CD4-positive, alpha-beta T cell treated with Interleukin-4 for 4 hours (primary cell): ENCODE measurements at places on chromosomes 6 and 20.
A peak's percentile ranks its signal among the peaks of the same experiment; 100 is the strongest.

- DNase-seq: no peak
Measured at GRCh38 chr6:124866040-124866439, 96.2 kb upstream of the RNF217 start.

DNA sequence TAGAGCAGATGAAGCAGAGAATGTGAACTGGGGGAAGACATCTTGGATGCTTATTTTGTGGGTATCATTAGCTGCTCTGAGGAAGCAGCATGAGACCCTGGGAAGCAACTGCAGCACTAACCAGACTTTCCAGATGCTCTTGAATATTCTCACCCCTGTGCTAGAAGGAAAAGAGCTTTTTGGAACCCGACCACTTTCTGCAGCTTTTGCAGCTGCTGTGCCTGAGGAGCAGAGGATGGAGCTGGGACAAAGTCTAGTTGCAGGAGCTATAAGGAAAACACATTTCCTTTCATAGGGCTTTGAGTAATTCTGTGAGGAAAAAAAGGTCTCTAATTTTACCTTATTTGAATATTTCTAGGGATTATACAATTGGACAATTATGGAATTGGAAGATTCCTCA is 369.7 kb downstream of the CD109 start:
- DNase-seq: no peak

- DNase-seq: no peak
Measured at GRCh38 chr6:144898052-144898689, 613.0 kb downstream of the UTRN start.

- DNase-seq: no peak
Measured at GRCh38 chr6:112360498-112360897, 13.4 kb downstream of the RFPL4B start.

- DNase-seq: no peak
Measured at GRCh38 chr6:150056916-150057315, 12.0 kb downstream of the ULBP3 start.

DNA sequence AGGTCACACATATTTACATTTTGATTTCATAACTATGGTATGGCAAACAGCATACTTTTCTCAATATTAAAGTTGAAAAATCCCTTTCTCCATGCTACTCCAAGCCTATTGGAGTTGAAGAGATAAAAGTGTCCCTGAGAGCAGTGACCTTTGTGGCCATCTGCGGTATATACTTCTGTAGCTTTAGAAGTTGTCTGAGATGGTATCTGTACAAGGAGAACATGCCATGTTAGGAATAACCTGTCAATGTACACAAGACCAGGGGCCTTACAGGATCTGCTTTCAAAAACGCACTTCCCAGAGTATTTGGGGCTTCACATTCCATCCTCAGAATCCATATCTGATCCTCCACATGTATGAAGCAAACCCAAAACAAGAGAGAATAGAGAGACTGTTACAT is 226.7 kb downstream of the MEI4 start:
- no peak for DNase-seq

DNA sequence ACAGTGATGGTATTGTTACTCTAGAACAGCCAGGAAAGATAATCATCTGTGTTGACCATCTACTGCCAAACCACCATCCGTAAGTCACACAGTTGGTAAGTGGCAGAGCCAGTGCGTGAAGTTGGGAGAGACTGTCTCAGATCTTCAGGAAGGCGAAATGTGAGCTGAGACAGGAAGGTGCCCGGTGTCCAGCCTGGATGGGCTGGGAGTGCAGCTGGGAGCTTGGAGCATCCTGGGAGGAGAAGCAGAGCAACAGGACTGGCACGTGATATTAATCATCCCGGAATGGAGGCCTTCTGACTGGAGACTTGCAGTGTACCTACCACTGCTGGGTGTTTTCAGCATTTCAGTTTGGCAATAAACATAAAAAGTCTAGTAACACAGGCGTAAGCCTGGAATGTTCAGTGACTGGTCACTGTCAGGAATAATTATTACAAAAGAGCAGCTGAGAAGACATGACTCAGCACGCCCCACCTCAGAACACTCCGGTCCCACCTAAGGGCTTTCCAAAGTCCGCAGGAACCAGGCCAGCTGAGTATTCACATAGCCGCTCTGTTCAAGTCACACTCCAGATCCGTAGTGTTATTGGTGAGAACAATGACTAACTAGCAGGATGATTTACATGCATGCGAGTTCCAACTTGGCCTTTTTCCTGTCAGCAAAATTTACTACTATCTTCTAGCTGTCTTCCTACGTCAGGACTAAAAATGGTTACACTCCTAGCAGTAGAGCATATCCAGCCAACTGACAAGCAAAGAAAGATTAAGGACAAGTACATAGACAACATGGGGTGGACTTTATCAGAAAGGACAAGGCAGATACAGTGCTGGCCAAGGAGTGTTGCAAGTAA is 45.1 kb upstream of the PNRC1 start:
- DNase-seq: no peak

DNA sequence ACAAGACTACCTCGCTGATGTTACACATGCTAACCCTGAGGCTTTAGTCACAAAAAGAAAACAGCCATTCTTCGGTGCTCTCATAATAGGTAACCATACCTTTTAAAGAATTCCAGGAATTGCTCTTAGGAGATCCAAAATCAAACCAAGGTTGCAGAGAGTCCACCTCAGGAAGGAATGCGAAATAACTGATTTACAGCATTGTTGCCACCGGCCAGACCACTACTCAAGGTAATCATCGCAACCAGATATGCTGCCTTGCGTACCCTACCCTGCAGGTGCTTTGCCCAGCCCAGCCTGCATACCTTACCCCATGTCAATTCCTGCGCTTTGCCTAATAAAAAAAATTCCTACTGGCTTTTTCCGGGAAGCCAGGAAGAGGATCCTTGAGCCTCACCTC is 27.0 kb downstream of the NUP153 start:
- no peak for DNase-seq

- DNase-seq: no peak
Measured at GRCh38 chr6:169224185-169224695, 29.4 kb downstream of the THBS2 start.

DNA sequence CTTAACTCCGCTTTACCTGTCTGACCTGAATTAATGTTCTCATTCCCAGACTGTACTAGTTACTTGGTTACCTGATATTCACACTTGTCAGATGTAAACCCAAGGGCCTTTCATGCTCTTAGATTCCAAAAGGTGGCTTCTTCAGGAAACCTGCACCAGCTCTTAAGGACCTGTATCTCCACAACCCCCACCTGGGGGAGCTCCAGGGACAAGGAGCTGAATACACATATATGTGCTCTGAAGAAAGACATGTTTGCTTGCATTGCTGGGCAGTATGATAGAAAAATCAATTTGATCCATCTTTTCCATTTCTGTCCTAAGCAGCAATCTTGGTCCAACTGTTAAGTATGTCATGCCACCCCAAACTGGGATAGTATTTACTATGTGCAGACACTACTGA is 64.8 kb upstream of the POU3F2 start:
- DNase-seq: no peak

- no peak for DNase-seq
Measured at GRCh38 chr20:5535125-5535756, 215.0 kb upstream of the SHLD1 start.

- no peak for DNase-seq
Measured at GRCh38 chr6:154522576-154522975, 12.1 kb upstream of the CNKSR3 start.

GRCh38 chr20:50722424-50723155 is 8.8 kb upstream of the PARD6B start:
- no peak for DNase-seq

- DNase-seq: no peak
Measured at GRCh38 chr6:140546640-140547039, 1172.2 kb upstream of the CITED2 start.

GRCh38 chr6:57305107-57305506 is 12.3 kb upstream of the PRIM2 start:
- DNase-seq: no peak

DNA sequence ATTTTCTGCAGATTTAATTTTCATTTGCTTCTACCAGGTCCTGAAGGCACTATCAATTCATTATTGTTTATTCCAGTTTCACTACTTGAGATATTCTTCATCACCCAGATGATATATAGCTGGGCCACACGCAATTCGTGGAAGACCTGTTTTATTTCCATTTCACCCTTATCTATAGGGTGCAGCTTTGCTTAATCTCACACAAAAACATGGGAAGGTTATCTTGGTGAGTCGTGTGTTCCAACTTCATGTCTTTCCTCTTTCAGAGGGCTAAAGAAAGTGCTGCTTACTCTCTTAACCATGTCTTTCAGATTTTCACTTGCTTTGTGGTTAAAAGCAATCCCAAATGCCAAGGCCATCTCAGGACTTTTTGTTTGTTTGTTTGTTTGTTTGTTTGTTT is 194.0 kb downstream of the SOD2 start:
- DNase-seq: no peak

GRCh38 chr6:81373414-81373813 is 379.1 kb downstream of the TENT5A start:
- DNase-seq: no peak

DNA sequence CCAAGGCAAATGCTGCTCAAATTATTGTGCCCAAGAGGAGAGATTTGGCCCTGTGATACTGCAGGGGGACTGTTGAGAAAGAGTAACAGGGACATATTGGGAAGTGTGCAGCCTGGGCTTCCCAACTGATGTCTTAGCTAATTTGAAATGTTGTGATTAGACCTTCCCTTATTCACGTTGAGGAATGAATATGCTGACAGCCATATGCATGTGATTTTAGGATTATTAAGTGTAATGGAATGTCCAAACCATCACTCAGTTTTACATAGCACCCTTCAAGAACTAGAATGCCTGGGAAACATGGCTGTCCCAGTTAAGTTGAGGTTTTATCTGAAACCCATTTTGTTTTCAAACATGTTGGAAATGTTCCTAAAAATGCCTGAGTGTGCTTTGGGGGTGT is 81.4 kb downstream of the CARMIL1 start:
- DNase-seq: no peak

DNA sequence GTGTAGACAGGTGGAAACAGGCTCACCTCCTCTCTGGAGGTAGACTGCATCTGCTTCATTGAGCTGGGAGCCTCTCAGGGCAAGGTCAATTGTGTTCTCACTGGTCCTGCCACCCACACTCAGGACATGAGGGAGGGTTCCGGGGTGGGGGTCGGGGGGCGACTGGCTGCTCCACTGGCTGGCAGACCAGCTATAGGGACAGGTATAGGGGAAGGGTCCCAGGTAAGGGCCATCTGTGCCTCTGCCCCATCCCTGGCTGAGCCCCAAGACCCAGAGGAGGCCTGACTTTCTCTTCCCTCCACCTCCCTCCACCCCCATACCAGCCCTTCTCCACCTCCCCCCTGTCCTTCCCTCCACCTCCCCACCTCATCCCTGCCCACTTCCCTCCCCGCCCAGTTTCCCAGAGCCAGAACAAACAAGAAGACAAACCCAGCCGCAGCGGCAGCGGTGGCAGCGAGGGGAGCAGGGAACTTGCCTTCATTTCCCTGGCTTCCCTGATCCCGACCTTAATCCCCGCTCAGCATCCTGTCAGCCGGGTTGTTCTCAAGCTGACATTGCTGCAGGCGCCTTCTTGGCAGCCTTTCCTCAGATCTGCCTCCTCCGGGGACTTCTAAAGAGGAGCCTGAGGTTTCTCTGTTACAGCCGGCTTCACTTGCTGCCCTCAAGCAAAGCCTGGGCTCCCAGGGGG is 18.3 kb upstream of the FOXP4 start:
- DNase-seq: no peak

- DNase-seq: no peak
Measured at GRCh38 chr6:41247288-41247865, 19.2 kb downstream of the TREML4 start.

DNA sequence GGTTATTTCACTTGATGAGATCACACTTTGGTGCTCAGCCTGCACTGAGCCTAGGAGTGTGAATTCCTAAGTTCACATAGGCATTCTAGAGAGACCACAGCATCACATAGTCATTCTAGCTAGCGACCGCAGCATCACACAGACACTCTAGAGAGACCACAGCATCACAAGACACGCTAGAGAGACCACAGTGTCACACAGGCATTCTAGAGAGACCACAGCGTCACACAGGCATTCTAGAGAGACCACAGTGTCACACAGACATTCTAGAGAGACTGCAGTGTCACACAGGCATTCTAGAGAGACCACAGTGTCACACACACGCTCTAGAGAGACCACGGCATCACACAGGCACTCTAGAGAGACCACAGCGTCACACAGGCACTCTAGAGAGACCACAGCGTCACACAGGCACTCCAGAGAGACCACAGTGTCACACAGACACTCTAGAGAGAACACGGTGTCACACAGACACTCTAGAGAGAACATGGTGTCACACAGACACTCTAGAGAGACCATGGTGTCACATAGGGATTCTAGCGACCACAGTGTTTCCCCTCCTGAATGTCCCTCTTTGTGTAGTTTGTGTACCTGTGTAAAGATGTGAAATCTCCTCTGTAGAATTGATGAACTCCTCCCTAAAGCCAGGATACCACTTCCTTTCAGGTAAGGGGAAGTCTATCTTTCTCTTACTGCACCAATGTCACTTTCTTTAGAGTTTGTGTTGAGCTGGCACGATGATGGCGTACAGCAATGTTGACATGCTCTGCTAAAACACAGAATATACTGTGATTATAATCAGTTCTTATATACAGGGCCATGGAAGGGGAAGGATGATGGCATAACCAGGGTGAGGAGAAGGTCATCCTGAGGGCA is 169.4 kb downstream of the ZDHHC14 start:
- peak; percentile 54 for DNase-seq

GRCh38 chr6:151409260-151409659 is 17.9 kb upstream of the ZBTB2 start:
- DNase-seq: no peak

- DNase-seq: no peak
Measured at GRCh38 chr6:168004945-168005344, 7.5 kb downstream of the KIF25 start.

GRCh38 chr6:158018041-158018771 is 36.5 kb downstream of the SYNJ2 start:
- no peak for DNase-seq
